ENCODE measurements at places on chromosomes 12 and 14.

DNA sequence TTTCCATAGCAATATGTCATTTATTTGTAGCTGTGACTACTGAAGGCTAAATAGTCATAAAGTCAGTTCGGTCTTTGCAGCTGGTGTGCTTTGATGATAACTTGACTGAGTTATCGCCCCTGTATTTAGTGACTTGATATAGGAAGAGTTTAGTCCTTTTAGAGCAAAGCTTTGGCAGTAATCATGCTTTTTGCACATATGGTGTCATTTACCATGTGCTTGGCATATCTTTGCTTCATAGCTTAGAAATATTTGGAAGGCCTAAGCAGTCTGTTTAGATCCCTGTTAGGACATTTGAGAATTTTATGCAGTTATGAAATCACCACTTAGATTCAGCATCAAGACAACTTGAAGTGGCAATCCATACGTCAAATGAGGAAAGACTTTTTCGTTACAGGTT lies 31.6 kb downstream of the POLR3B start:
- peak; percentile 14 for DNase-seq

GRCh38 chr12:32896432-32897280 lies at the start of gene PKP2:
PKP2 (minus strand) TSS chr12:32896777; CDS start chr12:32896731, 46 bp downstream.
- no peak for DNase-seq

GRCh38 chr12:80187660-80188090 lies 88.3 kb downstream of the OTOGL start:
- peak; percentile 59 for DNase-seq

DNA sequence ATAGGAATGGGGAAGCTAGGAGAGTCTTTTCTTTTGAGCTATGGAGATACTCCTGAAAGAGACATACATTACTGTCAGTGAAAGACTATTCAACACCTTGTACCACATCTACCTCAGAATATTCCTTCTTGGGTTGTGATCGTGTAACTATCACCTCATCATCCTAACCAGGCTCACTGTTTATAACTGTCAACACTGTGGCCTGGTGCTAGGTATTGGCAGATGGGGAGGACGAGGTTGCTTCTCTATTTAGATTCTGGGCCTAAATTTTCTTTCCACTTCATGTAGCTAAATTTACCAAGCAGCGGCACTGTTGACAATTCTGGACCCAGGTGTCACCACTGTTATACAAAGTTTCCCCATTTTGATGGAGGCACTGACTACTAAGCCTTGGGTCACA lies 354.4 kb downstream of the NELL2 start:
- DNase-seq: no peak

DNA sequence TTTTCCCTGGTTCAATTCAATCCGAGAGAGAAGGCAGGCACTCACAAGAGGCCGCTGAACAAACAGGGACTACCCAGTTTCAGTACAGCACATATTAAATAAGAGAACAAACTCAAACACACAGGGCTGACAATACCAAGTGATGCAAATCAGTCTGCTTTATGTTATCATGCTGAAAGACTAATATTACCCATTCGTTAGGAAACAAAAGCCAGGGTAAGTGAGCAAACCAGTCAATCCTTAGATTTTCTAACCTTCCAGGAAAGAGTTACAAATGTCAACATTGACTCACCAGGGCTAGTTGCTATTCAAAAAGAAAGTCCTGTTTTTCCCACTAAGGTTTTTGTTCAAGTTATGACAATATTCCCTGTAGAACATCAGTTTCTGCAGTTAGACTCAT lies 246.2 kb downstream of the C12orf42 start:
- DNase-seq: no peak

DNA sequence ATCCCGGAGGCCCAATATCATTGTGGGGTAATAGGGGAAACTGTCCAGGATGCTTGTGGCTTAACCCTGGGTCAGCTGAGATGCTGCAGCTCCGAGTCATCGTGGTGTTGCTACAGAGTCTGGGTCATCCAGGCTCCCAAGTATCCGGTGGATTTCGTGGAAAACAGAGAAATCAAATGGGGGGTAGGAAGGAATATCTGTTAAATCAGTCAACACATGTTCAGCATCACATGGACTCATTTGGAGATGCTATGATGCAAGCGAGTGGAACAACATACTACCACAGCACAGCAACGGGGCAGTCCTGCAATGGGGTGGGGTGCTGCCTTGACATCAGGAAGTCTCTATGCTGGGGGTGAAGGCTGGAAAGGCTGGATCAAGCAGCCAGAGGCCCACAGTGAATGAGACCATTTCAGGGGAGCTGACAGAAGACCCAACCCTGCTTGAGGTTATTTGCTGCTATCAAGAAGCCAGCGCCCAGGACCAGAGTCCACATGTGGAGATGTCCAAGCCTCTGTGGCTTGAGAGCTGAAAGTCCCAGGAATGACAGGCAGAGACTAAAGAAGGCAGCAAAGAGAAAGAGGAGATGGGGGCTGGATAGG lies 22.9 kb downstream of the VDR start:
- DNase-seq: peak; percentile 99

DNA sequence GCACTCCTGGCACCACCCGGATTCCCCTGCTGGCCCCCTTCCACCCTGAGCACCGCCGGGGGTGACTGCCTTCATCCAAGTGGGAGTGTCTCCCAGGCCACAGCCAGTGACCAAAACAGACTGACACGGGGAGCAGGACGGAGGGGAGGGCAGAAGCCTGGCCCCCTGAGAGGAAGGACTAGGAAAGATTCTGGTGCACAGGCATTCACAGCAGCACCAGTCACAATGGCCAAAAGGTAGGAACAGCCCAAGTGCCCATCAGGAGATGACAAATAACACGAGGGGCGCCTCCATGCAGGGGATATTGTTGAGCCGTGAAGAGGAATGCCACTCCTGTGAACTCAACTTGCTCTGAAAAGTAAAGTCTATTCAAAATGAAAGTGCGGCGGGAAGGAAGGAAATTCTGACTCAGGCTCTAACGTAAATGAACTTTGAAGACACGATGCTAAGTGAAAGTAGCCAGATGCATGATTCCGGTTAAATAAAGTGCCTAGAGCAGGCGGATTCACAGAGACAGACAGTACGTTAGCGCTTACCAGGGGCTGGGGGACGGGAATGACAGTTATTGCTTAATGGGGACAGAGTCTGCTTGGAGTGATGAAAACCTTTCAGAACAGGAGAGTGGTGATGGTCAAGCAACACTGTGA lies 146.1 kb upstream of the NCOR2 start:
- DNase-seq: peak; percentile 69

GRCh38 chr12:57145460-57146059 lies 1.9 kb downstream of the LRP1-AS start:
- no peak for DNase-seq

DNA sequence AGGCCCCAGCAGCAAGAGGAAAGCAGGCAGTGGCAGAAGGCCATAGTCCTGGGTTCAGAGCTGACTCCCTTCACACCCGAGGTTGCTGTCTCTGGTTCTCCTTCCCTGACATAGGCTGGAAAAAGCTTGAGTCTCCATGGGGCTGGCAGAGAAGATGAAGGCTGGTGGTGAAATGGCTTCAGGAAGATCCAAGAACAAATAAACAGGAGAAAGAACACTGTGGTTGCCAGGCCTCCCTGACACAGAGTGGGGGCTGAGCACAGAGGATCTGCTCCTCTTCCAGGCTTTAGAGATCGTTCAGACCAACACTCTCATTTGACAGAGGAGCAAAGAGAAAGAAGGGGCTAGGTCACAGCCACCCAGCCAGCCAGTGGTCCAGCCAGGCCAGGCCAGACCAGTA lies 14.3 kb downstream of the HDAC7 start:
- DNase-seq: no peak

- DNase-seq: peak; percentile 20
These were observed 64.5 kb upstream of the MANSC4 start for GRCh38 chr12:27844366-27845090.

DNA sequence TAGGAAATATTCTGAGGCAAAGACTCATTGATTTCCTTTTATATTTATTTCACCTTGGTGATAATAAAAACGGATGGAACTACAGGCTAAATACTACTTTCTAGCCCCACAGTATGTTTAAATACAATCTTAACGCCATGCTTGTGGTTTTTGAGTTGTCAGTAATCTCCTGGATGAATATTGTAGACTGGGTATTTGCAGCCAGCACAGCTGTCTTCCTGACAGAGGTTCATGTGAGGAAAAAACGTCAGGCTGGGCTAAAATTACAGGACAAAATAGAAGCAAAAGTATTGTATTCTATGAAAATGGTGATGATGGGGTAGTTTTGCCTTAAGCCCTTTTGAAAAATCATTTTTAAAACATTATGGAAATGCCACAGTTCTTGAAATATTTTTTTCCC lies 140.9 kb downstream of the CCDC91 start:
- DNase-seq: no peak

- DNase-seq: peak; percentile 30
These were observed 56.1 kb downstream of the RERG start for GRCh38 chr12:15165012-15165659.

GRCh38 chr14:96844857-96845570 lies 47.8 kb downstream of the VRK1 start:
- no peak for DNase-seq

GRCh38 chr12:73892201-73892600 lies 645.4 kb upstream of the ATXN7L3B start:
- DNase-seq: peak; percentile 25

DNA sequence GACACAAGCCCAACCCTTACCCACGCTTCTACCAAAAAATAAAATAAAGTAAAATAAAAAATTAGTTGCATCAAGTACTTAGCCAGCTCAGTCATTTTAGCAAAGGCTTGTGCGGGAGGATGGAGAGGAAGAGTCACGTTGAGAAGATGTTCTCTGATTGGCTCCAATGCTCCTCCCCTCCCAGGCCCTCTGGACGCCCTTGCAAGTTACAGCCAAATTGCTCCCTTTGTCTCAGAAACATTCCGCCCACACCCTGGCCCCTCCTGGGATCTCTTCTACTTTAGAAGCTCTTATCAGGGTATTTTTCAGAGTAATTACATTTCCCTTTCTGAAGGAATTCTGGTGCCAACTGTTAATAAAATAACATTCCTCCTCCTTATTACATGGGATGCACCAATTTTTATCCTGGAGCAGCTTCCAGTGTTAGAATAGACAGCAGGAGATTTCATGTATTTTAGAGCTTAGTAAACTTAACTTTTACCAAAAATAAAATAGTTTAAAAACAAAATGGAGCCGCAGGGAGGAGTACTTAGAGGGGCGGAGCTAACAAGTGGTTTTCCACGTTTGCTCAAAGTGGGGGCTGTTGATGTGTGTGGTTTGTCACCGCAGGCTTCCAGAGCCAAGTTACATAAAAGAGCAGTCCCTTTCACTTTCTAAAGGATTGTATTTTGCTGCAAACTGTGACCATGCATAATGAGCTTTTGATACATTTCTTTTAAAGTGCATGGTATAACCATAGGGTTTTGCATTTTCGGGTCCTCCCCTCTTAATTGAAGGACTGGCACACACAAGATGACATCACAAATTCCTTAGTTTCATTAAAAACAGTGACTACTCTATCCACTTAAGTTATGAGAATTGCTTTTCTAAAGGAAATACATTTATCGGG lies 71.7 kb upstream of the RAP1B start:
- DNase-seq: peak; percentile 55

- no peak for DNase-seq
These were observed 4.3 kb upstream of the TPI1 start for GRCh38 chr12:6863033-6863432.

- no peak for DNase-seq
These were observed 514.1 kb downstream of the ETNK1 start for GRCh38 chr12:23139026-23139425.

DNA sequence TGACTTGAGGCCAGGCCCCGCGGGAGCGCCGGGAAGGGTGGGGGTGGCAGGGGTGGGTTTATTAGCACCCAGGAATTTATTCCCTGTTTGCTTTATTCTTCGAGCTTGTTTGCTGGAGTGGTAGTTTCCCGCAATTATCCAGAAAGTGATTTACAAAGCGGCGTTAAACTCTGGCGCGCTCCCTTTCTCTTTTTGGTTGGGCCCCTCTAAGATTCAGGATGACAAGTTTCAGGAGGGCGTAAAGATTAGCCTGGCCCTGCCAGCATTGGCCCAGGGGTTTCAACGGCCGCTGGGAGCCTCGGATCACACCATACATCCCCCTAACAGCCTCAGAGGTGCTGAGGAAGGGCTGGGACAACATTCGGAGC lies 444 bp upstream of the NKX2-8 start:
- no peak for DNase-seq

DNA sequence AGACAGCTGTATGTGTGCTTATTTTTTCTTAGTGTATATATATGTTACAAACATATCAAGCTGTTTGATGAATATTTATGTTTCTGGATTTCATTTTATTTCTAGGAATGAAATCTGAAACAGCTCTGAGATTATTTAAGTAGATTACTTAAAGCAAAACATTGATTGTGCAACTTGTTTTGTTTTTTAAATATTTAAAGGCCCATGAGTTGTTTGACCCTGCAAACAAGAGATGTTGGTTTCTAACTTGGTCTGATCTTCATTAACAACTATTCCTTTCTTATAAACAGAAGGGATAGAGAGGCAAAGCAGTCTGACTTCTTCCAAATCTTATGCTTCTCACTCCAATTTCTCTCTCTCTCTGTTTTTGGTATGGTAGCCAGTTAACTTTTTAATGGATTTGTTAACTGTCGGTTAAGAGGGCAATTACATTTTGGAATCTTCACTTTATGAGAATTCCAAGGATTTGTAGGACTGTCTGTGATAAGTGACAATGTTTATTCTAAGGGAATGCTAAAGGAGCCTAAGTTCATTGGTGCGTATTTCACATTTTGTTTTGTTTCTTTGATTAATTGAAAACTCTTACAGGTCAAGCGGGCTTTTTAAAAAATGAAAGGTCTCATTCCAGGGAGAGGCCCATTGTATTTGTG lies 102.6 kb upstream of the HMGA2 start:
- DNase-seq: no peak

Measured in fibroblast of skin of abdomen (primary cell).